ENCODE measurements at places on chromosomes 5 and 9. TPM values are rescaled to one million over a fixed set of nuclear protein-coding genes. Genes with fewer than 3 reads are reported as not detected.

The POLK gene
- 36.9 TPM for total RNA-seq

The STARD4 gene
- 32.5 TPM for total RNA-seq

The MARCOL gene
- total RNA-seq, result not detected

DNA sequence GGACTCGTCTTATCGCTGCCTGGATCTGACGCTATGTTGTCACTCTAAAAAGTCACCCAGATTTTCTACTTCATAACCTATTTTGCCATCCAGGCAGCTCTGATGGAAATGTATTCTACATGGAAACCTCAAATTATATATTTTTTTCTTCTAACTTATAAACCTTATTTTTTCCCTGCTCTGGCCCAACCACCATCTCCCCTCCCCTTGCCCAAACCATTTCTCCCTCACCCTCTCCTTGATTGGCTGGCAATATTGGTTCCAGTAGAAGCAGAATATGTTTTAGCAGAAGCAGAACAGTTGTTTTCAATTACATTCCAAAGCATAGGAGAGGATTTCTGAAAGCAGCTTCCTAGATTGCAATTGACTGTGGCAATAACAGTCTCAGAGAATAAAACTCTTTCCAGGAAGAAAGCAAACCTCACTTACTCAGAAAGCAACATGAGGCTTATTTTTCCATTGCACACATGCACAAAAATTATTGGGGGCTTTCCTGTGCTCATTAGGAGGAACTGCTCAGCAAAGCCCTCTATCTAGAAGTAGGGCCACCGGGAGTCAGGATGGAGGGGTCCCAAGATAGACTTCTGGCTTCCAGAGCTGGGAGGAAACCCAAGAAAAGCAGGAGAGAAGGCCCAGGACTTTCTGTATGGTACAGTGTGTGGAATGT lies 191.8 kb downstream of the ESM1 start:
- no peak for DNase-seq

DNA sequence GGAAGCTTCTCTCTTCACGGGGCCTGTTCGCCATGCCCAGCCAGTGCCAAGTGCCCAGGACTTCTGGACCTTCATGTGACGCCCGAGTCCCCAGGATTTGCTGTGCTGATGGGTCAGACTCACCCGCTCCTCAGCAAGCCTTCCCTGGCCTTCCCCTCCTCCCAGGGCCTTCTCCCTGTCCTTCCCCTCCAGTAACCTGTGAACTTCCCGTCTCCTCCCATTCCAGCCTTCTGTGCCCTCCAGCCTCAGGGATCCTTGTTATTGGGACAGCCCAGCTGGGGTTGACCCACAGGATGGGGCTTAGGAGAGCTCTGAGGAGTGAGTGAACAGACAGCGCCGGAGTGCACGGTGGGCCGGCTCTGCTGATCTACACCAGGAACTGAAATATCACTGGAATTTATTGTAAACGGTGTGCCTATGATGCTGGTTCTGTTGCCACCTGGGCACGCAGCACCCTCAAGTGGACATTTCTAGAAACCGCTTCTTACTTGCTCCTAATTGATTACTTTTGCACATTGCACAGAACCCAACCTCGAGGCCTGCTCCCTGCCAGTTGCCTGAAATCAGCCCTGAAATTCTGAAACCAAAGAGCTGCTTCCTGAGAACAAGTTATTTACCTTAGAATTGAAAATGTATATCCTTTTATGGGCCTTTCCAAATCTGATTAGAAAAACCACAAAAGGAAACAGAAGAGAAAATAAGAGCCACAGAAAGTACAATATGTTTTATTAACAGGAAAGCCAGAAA lies 1.5 kb downstream of the SPAAR start:
- no peak for DNase-seq

- DNase-seq, result no peak
Observed at GRCh38 chr5:171712616-171713015, 73.0 kb upstream of the SMIM23 start.

The ADAMTS2 gene
- total RNA-seq, result not detected

The PAEP gene
- not detected for total RNA-seq

The PKD2L2 gene
- total RNA-seq, result not detected

GRCh38 chr9:114372921-114373448 lies 14.8 kb downstream of the AKNA start:
- DNase-seq, result peak; percentile 91

The SCAI gene
- 8.5 TPM for total RNA-seq

The HEMGN gene
- total RNA-seq, result 0.66 TPM

- DNase-seq, result no peak
Observed at GRCh38 chr5:125575171-125575890, 828.9 kb upstream of the ZNF608 start.

Measured in CD8-positive, alpha-beta memory T cell (primary cell).